Right kidney (tissue), 9 donors: ENCODE measurements at places on chromosomes 11 and 22.

GRCh38 chr22:32204040-32204855 lies 625 bp downstream of the RFPL2 start:
- DNase-seq = peak; percentile 12

GRCh38 chr22:39600491-39601179 lies 30.1 kb downstream of the CACNA1I start:
- DNase-seq = no peak

DNA sequence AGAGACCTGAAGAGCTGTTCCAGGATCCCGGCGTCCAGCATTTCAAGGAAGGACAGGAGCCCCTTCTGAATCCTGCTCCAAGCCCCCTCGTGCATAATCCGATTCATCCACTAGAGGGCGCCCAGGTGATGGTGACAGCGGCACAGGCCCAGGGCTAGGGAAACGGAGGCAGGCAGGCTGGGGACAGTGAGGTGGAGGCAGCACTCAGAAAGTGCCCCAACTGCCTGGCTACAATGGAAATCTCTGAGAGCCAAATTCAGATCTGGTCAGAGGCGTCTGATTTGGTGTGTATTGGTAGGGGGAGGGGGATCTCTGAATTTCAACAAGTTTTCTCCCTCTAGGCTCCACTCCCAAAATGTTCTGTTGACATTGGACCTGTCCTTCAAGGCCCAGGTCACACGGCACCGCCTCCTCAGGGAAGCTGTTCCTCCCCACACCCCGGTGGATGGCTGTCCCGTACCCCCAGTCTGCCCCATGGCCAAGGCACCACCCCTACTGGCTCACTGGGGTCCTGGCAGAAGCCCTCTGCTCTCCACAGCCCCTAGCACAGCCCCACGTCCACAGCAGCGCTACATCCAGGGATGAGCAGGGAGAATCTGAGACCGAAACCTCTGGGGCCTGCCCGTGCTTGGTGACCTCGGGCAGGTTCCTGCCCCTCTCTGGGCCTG lies 142.9 kb downstream of the CRYBB2 start:
- DNase-seq = peak; percentile 58

GRCh38 chr11:134346976-134347350 lies 15.2 kb downstream of the GLB1L2 start:
- no peak for DNase-seq
